ENCODE measurements at places on chromosomes 3 and 15.

GRCh38 chr3:31696009-31696297 lies 163.2 kb downstream of the STT3B start:
- no peak for DNase-seq

DNA sequence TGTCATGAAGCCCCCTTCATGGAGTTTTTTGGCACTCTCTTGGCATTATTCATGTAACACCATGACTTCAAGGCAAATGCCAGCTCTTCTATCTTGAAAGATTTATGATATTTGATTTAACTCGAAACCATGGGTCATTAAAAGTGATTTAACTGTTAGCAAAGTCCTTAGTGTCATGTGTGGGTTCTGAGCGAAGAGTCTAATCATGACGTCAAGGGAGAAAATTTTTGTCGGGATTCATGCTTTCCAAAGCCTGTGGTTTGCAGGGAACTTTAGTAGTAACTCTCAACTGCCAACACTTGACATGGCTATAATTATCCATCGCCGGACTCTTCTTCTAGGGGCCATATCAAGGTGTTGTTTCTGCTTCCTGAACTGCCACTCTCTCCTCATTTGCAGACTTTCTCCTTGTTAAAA lies 11.5 kb downstream of the GXYLT2 start:
- DNase-seq, result no peak

GRCh38 chr3:49930922-49931321 lies 1.3 kb upstream of the MON1A start:
- no peak for DNase-seq

- DNase-seq, result no peak
Measured at GRCh38 chr3:14845180-14845579, 26.4 kb downstream of the FGD5 start.

DNA sequence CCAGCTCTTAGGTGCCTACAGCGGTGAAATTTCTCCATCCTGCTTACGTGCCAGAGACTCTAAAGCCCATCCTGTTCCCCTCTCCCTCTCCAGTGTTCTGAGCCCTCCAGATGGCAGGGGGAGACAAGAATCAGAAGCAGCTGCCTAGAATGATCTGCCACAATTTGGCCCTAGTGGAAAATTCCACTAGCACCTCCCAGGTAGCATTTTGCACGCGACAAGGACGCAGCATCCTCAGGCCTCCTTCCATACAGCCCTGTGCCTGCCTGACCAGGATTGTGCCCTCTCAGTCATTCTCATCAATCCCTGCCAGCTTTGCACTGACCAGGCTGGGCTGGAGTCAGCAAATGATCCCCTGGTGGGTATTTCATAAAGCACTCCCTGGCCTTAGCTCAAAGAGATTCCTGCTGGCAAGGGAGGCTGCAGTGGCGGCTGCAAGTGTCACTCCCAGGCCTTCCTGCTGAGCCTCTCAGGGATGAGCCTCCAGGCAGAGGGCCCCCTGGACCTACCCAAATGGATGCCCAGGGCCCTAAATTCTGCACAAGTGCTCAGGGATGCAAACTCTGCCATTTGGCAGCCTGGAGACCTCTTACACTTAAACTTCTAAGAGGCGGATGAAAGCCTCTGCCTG lies 130.2 kb upstream of the ATP2B2 start:
- no peak for DNase-seq

GRCh38 chr3:193978486-193978885 lies 157.5 kb upstream of the HES1 start:
- no peak for DNase-seq

DNA sequence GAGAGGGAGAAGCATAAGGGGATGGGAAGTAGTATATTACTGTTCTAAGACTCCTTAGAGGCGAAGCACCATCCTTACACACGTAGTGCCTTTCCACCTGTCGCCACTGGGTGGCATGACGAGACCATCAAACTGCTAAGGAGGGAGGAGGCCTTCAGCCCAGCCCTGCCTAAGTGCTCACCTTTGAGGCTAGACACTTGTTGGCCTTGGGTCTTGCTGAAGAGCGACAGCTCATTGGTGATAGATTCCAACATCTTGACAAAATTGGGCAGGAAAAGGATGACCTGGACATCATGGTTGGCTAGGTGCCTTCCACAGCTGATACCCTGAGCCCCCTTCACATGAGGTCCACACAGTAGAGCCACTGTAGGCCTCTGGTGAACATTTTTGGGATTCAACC lies 19.6 kb downstream of the CLK3 start:
- DNase-seq, result peak; percentile 56

DNA sequence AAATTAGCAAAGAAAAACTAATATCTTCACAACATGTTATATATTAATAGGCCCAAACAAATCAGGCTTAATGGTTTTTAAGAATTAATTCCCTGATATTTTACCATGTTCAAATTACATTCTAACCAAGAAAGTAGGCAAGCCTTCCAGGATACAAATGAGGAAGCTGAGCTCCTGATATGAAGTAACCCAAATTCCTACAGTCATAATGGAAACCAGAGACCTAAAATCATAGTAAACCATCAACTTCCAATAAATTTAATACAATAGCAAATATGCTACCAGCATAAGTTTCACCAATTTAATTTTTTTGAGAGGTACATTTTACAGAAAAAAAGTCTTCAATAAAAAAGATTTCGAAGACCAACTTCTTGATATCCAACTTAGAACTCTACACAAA lies 3.8 kb downstream of the DCBLD2 start:
- no peak for DNase-seq

DNA sequence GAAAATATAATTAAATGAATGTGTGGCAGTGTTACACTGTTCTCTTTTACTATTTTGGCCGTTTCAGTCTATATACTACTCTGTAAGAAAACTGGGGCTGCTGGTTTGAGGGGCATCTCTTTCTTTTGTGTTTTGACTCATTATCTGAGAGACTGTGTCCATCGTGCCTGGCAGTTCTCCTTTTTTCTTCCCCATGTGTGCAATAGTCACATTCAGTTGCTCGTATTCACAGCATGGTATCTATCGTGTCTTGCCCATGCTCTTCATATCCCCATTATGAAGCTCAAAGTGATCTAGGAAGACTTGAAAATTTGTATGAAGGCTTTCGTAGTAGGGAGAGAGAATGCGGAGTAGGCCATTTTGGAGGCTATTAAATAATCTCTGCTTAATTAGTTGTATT lies 29.8 kb upstream of the FAH start:
- DNase-seq, result no peak

DNA sequence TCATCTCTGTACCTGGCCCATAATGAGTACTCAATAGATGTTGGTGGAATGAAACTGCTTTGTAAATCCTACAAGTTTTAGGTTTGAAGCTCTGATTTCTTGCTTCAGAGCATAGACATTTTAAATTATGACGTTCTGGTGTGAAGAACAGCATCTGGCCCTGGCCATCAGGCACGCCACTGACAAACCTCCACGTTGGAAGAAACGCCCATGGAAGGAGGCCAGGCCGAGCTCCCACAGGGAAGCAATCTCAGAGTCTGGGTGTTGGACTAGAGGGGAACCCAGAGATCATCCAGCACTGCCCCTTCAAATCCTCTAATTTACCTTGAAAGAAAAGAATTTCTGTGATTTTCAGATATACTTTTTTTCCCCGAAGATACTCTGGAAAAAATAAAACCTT lies 328.1 kb upstream of the RGMA start:
- DNase-seq, result no peak

DNA sequence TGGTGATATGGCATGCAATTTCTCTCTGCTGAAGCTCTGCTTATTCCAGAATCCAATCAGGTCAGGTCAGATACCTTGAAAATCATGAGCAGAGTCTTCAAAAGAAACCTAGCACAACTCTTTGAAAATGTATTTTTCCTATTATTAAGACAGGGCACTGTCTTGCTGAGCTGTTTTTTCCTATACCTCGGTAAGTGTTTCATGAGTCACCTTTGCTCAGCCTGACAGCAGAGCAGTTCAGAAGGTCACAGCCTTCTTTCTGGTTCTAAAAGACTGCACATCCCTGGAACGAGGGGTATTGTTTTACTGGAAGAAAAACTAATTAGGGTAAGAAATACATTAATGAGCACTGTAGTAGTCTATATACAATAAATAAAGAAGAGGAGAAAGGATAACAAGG lies 422.0 kb downstream of the SOX2 start:
- DNase-seq, result no peak

- no peak for DNase-seq
Measured at GRCh38 chr15:22811640-22812039, 25.2 kb downstream of the NIPA1 start.

DNA sequence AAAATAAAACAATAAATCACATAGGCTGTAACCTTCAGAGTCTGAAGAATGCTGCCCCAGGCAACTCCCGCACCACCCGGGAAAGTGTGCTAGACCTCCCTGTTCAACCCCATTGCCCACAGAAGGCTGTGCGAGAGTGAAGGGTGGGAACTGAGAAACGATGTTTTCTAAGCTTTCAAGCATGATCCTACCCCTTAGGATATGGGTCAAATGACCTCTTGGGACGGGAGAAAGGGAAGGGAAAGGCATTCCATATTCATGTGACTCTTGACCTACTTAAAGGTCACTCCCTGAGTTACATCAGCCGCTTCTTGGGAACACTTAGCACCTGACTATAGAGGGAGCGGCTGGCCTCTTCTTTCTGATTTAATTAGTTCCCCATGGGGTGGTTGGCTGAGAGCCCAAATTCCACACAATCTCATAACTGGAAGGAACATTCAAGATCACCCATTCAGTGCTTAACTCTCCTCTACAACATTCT lies 114.7 kb upstream of the SLC24A5 start:
- DNase-seq, result no peak

GRCh38 chr3:133905376-133905775 lies 9.7 kb upstream of the RAB6B start:
- no peak for DNase-seq

GRCh38 chr3:76815561-76815960 lies 224.3 kb upstream of the ROBO2 start:
- DNase-seq, result no peak

DNA sequence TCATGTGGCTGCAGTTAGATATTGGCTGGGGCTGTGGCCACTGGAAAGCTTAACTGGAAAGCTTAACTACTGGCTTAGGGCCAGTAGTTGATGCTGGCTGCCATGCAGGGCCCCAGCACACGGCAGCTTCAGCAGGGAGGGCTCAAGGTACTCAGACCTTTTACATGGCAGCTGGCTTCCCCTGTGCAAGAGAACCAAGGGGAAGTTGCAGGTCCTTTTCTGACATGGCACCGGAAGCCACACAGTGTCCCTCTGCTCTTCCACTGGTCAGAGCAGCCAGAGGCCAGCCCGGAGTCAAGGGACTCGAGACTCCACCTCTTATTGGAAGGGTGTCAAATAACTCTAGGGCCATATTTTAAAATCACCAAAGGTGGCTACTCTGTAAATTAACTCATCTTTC lies 24.5 kb downstream of the CCR9 start:
- no peak for DNase-seq

DNA sequence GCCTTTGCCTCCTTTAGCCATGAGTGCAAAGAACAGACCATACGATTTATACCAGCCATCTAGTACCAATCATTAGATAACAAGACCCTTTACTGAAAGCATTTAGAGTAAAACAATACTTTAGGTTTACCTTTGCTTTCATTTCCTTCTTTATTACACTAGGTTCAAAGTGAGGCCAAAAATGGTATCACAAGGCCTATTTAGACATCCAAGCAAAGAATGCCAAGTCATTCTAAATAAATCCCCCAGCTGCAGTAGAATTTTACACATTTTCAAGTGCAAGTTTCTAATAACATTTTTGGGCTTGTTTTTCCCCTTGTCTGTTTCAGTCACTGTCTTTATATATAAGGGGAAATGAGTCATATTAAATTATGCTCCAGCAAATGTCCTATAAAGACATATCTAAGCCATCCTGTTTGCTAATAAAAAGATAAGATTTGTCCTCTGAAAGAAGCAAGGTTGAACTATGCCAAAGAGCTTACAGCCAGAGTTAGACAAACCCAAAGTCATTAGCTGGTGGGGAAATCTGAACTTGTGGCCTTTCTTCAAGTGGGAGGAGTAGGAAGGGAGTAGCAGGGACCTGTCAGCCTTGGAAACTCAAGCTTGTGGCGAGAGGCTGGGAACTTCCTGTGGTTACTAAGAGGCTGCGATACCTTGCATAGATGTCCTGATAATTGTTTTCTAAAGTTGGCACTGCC lies 232.7 kb downstream of the MECOM start:
- no peak for DNase-seq

DNA sequence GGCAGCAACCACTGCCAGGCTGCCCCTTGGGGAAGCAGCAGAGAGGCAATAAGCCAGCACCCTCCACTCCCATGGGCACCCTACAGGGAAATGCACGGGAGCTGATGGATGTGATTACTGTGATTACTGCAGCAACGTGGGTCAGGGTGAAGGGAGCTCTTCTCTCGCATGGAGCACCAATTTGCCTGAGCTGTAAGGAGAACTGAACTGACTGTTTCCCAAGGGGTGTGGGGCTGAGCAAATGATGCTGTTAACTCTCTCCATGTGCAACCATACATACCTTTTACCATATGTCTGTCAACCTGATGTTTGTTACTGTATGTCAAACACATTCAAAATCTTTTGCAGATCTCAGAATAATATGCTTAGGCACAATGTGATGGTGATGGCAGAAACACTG lies 680.6 kb downstream of the SQOR start:
- DNase-seq, result no peak

DNA sequence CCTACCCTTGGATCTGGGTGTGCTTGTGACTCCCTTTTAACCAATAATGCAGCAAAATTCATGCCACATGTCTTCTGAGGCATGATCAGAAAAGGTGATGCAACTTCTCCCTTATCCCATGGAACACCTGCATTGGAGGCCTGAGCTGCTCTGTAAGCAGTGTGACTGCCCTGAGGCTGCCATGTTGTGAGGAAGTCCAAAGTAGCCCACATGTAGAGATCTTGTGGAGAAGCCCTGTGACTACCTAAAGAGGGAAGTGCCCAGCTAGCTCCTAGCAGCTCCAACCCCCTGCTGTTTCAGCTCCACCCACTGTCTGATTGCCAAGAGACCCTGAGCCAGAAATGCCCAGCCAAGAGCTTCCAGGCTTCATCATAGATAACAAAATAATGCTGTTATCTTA lies 6.4 kb upstream of the NR1D2 start:
- DNase-seq, result no peak

DNA sequence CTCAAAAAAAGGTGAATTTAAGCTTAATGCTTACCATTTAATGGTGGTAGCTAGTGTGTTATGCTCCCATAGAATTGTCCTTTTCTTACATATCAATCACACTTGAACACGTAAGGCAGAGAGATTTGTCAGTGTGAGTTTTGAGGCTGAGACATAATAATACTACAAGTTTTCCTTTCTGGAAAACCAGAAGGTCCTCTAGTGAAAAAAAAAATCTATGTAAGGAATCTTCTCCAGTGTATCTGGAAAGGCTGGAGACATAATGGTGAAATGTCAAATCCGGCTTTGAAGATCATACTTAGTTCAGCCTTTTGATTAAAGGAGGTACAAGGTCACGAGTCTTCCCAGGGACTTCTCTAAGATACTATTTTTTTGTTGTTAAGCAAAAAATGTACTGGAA lies 3.4 kb downstream of the TSC22D2 start:
- no peak for DNase-seq

DNA sequence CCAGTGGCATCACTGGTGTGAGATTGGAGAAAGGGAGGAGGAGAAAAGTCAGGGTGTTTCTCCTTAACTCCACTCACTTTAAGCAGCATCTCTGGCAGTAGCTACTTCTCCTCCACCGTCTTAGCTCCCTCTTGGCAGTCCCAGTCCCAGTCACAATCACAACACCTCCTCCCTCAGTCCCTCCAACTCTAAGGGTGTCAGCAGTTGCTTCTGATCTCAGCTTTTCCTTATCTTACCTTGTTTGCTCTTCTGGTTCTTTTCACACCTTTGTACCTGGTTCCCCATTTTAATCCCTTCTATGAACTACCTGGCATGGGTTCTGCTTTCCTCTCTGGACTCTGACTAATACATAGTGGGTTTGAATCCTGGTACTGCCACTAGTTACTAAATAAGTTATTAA lies 188.3 kb upstream of the CTDSPL start:
- no peak for DNase-seq
